Hindlimb muscle (tissue), 1 donor: ENCODE measurements at places on chromosomes 1 and 21.

- DNase-seq: no peak
These were observed 863 bp downstream of the TARBP1 start for GRCh38 chr1:234478152-234478480.

DNA sequence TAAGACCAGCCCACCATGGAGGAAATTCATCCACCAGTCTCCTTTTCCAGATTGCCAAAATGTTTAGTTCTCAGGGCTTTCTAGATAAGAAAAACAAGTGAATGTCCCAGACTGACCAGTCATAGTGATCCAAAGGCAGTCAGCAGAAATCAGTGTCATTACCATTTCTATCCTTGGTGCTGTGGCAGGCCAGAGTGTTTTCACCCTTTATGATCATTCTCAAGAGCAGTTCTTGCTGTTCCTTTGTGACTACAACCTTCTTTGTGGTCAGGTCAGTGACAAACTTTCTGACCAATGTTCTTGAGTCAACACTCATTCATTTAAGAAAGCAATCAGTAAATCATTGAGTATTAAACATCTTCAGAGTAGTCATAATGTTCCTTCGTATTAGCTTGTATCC lies 7.3 kb upstream of the DHCR24 start:
- no peak for DNase-seq

DNA sequence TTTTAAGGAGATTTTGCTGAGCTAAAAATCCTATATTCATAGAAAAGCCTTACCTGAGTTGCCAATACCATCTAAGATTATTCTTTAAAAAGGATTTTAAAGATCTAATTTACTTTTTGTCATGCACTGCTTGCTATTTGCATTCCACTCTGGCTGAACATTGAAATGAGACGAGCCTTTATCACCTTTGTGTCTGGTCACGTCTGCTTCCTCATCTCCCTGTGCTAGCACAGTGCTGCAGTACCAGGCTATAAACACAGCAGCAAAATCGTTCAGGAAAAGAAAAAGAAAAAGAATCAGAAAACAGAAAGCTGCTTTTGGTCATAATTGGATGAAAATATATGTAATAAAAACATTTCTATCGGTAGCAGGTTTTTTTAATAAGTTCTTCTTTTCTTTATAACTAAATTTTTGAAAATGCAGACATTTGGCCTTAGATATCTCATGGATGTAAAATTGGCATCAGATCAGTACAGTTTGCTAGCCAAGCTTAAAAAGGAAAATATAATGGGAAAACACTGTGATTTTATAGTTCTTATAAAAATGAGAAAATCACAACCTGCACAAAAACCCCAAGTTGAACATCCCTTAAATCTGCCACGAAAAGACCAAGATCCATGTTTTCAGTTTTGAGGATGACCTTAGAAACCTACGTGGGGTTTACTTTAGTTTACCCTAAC lies 735.7 kb upstream of the CXADR start:
- peak; percentile 42 for DNase-seq

DNA sequence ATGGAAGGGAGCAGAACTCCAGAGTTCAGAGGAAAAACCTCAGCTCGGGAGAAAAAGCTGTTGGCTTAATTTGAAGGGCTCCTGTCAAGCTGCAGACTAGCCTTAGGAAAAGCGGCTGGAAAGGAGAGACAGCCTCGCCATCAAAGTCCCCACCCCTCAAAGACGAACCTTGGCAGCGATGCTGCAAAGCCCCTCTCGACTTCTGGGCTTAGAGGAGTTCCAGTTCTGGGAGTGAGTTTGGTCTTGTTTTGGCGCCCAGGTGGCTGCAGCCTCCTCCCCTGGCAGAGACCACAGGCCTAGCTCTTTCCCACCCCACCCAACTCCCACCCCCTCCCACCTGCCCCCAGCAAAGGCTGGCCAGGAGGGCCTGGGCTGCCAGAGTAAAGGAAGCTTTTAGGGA lies 9.1 kb upstream of the TBX15 start:
- DNase-seq: no peak

DNA sequence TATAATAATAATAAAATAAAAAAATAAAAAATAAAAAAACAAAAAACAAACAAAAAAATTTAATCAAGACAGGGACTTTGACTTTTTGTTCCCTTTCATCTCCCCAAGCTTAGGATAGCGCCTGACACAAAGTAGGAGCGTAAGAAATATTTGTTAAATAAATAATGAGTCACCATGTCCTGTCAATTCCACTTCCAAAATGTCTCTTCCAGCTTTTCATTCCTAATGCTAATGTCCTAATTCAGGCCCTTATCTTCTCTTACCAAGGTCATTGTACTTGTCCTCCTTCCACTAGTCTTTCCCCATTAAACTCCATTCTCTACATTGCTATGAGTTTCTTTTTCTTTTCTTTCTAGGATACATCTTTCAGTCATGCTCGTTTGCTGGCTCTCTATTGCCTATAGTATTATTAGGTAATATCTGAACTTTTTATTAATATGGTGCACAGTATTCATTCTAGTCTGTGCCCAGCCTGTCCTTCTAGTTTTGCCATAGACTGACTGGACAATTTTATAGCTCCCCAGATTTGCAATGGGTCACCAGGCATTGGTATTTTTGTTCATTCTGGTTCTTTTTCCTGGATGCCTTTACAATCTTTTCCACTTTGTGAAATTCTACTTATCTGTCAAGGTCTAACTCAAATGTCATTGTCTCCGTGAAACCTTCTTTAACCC lies 11.4 kb downstream of the NEXN start:
- no peak for DNase-seq

GRCh38 chr1:85494074-85494903 lies 29.3 kb upstream of the DDAH1 start:
- no peak for DNase-seq

DNA sequence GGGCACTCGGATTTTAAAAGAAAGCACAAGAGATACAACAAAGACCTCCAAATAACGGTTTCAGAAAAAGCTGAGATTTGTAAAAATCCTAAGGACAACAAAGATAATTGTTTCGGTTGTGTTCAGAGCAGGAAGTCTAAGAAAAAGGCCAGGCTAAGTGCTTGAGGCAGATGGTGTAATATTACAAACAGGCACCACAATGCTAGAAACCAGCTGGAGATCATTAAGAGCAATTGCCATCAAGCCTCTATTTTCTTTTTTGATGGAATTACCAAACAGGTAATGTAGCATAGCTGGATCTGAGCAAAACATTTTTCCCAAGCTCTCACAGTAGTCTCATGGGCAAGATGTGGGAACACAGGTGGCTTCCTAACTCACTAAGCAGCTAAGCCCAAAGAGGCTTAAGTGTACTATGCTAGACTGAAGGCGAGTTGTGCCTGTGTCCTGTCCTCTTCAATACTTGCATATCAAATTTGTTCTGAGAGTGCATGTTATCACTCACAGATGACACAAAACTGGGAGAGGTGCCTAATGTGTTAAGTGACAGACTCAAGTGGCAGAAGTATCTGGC lies 161.6 kb downstream of the GLUL start:
- no peak for DNase-seq

DNA sequence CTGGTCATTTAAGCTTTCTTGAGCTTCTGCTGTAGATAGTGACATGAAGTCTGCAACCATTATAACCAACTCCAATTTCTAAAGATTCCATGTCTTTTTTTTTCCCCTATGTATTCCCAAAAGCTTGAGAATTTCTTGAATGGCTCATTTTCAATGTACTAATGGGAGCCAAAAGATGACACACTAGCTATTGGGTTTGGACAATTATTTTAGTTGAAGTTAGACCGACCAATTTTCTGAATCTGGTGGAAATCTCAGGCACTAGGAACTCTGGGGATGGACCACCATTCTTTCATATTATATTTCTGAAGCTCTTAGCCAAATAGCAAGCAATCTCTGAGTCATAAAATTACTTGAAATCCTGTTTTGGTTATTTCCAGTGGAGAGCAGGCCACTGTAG lies 617.4 kb upstream of the ADAMTS5 start:
- no peak for DNase-seq
